ENCODE measurements at places on chromosomes 16 and 17.

DNA sequence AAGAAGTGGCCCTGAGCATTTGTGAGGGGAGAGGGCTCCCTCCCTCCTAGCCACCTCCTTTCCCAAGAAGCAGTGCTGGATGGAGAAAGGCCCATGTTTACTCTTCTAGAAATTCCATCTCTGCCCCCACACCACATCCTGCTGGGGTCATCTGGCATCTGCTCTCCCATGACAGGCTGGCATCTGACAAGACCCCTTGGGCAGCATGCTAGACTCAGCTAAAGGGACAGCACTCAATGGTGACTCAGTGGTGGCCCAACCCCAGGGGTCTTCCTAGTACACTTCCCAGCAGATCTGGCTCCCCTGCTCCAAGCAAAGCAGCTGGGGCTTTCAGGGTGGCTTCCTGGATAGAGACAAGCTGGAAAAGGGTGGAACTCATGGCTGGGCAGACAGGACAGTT lies 14.4 kb downstream of the SLC38A7 start:
- DNase-seq = no peak

DNA sequence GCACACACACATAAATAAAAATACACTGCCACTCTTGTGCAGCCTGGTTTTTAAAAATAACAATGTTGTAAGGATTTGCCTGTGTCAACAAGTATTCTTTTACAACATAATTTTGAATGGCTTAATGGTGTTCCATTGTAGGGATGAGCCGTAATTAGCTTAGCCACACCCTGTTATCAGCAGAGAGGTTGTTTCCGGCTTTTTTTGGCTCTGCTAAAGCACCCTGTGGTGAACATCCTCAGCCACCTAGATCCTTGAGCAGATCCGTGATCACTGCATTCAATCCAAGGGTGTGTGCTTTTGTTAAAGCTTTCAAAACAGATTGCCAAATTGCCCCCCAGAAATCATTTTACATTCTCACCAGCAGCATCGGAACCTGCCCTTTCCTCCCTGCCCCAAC lies 7.0 kb downstream of the KATNB1 start:
- DNase-seq = no peak

DNA sequence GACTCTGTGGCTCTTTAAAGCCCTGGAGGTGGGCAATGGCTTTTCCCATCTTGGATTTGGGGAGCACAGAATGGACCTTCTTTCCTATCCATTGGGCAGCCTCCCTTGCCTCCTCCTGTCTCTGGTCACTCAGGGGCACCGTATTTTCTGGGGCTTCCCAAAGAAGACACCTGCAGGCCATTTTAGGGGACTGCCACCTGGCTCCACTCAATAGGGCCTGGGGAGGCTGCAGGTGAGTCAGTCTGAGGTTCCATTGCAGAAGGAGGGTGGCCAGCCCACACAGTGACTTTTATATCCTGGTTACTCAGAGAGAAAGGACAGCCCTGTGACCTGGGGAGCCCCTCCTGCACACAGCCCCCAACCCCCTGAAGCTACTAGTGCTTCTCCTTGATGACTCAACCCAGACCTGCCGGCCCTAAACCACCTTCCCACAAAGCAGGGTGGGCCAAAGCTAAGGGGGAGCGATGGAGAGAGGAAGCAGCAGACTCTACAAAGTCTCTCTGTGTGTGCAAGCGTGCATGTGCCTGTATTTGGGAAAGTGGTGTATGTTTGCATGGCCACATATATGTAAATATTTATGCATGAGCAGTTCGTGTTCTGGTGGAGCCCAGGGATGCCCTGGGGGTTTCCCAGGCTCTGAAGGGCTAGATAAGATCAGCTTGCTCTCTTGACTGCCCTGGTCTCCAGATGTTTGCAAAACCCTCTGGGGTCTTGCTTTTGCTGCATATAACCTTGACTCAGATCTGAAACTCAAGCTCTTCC lies 5.0 kb downstream of the CX3CL1 start:
- DNase-seq = no peak

GRCh38 chr16:13153696-13154095 lies 252.3 kb downstream of the SHISA9 start:
- DNase-seq = no peak

DNA sequence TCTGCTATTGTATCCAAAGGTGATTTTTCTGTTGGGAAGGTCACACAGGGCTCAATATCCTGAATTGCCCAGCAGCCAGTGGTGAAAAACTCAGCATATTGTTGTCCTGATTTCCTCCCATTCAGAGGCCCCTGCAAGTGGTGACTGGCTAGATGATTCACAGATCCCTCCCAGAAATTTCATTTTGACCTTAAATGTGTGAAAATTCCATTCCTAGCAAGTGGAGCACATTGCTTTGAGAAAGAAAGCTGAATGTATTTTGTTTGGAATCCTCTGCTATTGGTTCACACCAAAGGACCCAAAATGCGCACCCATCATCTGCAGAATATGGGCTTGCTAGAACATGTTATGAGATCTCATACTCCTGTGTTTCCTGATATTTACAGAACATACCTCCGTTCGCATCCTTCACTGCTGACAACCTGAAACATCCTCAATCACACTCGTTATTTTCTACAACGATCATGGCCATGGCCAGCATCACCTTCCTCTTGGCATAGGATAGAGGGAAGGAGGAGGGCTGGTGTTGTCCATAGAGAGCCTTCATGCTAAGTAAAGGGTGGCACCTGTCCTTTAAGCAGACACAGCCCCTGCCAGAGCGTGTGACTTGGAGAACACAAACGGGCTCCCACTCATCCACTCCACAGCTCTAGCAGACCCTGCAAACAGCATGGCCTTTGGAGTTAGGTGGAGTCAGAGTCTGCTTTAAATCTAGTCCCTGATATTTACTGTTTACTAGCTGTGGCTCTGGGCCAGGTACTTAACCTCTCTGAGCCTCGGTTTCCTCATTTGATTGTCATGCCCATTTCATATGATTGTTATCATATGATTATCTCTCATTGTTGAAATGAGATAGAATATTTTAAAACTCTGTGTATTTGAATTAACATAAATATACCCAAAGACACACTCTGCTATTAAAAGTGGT lies 30.4 kb upstream of the NFAT5 start:
- peak; percentile 61 for DNase-seq

- DNase-seq = no peak
Measured at GRCh38 chr16:74771656-74772315, 2.8 kb downstream of the FA2H start.

DNA sequence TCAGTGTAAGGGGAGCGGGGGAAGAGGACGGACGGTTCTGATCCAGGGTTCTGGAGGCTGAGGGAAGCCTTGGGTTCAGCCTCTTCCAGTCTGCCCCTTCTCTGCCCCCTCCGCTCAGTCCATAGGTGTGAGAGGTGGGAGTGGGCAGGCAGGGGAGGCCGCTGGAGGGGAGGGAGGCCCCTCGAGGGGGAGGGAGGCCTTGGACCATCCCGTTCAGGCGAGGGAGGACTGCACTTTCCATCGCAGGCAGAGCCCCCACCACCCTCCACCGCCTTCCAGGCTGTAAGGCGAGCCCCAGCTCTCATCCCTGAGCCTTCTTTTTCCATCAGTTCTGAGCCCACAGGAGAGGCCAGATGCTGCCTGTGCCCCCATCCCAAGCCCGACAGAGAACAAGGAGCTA lies 4.2 kb upstream of the AXIN1 start:
- no peak for DNase-seq

GRCh38 chr16:990516-991291 lies 9.1 kb downstream of the SOX8 start:
- DNase-seq = peak; percentile 72

- no peak for DNase-seq
Measured at GRCh38 chr17:58493506-58493905, 5.3 kb upstream of the HSF5 start.

- DNase-seq = peak; percentile 58
Measured at GRCh38 chr17:44203731-44204440, 4.2 kb upstream of the ATXN7L3 start.

DNA sequence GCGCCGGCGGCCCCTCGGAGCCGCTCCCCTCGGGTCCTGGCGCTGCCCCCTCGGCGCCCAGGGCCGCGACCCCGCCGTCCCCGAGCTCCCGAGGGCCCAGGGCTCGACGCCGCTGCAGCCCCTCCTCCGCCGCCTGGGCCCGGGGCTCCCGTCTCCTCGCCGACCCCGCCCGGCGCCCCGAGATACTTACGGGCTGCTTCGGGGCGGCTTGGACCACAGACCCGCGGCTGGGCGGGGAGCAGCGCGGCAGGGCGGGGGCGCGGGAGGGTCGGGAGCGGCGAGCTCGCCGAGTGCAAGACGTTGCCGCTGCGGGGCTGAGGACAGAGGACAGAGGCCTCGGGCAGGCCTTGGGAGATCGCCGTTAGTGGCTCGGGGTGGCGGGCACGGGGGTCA lies 290 bp downstream of the TOB1 start:
- no peak for DNase-seq

DNA sequence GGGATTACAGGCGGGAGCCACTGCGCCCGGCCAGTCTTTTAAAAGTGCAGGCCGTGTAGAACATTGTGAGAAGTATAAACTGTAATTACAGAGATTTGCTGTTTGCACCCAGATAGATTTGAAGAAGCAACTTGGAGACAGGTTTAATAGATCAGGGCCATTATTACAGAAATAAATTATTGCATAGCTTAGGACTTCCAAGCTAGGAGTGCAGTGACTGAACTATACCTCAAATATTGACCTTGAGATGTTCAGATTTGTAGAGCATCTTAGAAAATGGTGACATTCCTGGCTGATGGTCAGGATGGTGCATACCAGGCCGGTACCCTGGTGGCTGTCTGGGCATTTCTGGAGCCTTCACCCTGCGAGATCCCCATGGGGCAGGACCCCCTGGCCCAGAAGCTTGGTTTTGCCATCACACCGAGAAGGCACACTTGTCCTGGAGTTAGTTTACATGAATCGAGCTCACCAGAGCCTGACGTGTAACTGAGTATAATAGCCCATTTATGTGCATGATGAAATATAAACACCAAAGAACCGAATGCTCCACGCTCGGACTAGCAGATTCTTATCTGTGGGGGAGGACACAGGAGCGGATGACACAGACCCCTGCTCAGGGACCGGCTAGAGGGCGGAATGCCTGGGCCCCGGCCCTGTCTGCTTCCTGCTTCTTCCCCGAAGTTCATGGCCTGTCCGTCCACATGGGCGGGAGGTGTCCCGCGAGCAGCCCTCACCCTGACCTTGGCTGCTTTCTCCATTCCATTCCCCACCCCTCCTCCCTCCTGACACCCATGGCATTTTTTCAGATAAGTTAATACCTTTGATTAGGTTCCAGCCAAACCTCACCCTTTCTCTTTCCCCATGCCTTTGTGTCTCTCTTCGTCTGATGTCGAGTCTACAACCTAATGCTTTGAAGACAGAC lies 32.1 kb downstream of the CCDC40 start:
- DNase-seq = peak; percentile 48

DNA sequence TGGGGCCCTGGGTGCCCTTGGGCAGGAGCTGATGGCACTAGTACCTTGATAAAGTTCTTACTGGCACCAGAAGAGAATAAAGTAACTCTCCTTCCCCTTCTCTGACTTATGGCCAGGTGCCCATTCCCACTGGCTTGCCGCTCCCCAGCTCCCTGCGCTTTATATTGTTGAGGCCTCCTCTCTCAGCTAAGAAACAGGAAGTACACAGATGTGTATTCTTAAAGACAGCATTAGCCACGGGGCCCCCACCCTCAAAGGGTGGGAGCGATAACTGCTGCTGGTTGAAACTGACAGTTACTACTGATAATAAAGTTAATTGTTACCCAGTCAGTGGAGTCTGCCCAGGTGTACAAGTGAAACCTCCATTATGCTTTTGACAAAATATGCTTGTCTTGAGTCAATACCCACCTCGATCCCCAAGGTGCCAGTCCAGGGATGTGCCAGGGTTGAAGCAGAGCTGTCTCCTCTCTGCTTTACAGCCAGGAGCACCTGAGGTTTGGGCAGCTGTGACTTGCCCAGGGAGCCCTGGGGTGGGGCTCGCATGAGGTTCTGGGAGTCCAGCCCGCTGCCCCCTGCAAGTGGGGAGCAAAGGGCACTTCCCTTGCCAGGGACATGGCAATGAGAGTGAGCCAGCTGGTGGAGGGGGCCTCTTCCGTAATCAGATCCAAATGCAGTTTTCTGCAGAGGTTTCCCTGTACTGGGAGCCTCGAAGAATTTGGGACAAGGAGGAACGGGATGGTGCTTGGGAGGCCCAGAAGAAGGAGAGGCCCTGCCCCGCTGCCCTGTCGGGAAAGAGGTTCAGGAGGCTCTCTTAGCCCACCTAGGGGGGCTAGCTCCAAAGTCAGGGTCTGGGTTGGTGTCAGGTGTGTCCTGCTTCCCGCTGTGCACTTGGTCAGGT lies 5.4 kb upstream of the CLDN9 start:
- DNase-seq = no peak

DNA sequence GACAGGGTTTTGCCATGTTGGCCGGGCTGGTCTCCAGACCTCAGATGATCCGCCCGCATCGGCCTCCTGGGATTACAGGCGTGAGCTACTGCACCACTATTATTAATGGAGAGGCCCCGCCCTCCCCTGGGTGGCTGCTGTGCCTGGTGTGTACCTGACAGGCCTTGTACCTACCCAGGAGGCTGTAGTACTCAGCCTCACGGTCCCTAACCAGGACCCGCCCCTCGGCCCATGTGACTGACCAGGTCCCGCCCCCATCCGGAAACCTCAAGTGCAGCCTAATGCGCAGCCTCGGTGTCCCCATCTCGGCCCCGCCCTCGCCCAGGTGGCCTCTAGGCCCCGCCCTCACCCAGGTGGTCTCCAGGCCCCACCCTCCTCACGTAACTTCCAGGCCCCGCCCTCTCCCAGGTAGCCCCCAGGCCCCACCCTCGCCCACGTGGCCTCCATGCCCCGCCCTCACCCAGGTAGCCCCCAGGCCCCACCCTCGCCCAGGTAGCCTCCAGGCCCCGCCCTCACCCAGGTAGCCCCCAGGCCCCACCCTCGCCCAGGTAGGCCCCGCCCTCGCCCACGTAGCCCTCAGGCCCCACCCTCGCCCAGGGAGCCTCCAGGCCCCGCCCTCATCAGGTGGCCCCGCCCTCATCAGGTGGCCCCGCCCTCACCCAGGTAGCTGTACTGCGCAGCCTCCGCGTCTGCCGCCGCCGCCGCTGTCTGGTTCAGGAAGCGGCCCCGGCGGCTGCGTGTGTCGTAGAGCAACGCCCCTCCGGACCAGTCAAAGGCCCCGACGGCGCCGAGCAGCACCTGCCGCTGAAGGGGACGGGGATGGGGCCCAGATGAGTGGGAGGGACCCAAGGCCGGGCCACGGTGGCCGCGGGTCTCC lies 31.0 kb downstream of the HASPIN start:
- peak; percentile 33 for DNase-seq

- no peak for DNase-seq
Measured at GRCh38 chr16:67447508-67448076, 16.7 kb downstream of the HSD11B2 start.

- DNase-seq = no peak
Measured at GRCh38 chr16:59045501-59045900, 311.4 kb upstream of the GOT2 start.

- DNase-seq = no peak
Measured at GRCh38 chr17:11925262-11926021, 71.8 kb downstream of the ZNF18 start.

- no peak for DNase-seq
Measured at GRCh38 chr16:11484691-11485258, 101.9 kb downstream of the LITAF start.

GRCh38 chr17:17398188-17398942 lies 78.4 kb upstream of the MED9 start:
- DNase-seq = no peak

GRCh38 chr16:66592814-66593213 lies 11.7 kb upstream of the CMTM3 start:
- no peak for DNase-seq

- DNase-seq = no peak
Measured at GRCh38 chr16:48420437-48420836, 35.2 kb upstream of the SIAH1 start.

Data from astrocyte of the hippocampus (primary cell).